Stimulated activated memory B cell treated with anti-CD40 and anti-IgM and Interleukin-4, amounts not matched to agents 10 μg/mL and 1 μg/mL and 100 μg/mL, for 72 hours (primary cell): ENCODE measurements at places on chromosomes 6 and 20.
A peak's percentile ranks its signal among the peaks of the same experiment; 100 is the strongest.

DNA sequence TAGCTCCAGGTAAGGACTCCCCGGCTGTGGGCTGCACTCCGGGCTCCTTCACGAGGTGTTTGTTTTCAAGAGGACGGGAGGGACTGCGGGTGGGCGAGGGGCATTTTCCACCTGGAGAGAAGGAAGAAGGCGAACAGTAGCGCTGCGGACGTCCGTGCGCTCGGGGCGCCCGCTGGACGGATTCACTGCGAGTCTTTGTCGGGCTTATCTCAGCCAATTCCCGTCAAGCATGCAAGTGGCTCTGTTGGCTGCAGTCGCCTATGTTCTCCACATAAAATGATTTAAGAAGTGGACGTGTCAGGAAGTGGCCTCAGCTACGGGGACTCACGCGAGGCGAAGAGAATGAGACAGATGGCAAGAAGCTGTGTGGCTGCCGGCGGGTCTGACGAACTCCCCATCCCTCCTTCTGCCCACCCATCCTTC is 332 bp downstream of the GRIK2 start:
- no peak for ATAC-seq

- peak; percentile 51 for ATAC-seq
Measured at GRCh38 chr20:23476015-23476754, 14.7 kb upstream of the CST8 start.

GRCh38 chr20:48147311-48147710 is 362.0 kb upstream of the SULF2 start:
- ATAC-seq: no peak

GRCh38 chr20:50854506-50855249 is 59.8 kb downstream of the BCAS4 start:
- peak; percentile 34 for ATAC-seq

- no peak for ATAC-seq
Measured at GRCh38 chr6:81831274-81831673, 78.8 kb upstream of the TENT5A start.

DNA sequence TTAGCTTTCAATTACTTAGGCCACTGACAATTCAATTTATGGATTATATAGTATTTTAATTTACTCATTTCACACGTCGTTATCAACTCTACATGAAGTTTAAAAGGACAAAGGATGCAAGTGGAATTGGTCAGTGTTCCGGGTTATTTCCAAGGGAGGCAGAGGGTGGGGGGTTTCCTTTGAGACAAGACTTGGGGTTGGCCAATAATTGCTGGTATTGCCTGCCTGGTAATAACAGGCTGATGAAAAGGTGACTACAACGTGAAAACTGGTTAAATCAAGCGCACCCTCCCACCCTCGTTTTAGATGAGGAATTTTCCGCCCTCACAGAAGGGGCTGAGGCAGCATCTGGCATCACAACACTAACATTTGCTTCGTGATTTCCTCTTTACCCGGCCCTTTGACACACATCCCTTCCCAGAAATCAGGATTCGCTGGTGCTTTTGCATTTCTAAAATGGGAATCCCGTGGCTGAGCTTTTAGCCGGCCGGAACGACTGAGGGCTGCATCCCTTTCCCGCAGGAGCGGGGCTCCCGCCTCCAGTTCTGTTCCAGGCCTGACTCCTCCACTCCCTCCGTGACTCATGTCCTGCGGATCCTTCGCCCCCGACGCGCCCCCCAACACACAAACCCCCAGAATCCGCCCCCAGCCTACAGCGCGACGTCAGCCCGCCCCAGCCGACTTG is 999 bp upstream of the PIM1 start:
- ATAC-seq: no peak

- no peak for ATAC-seq
Measured at GRCh38 chr6:13560651-13561044, 13.8 kb upstream of the SIRT5 start.

- peak; percentile 73 for ATAC-seq
Measured at GRCh38 chr6:47097092-47097945, 55.2 kb upstream of the ADGRF1 start.

GRCh38 chr20:59219211-59219610 is 55.6 kb downstream of the ZNF831 start:
- ATAC-seq: no peak

DNA sequence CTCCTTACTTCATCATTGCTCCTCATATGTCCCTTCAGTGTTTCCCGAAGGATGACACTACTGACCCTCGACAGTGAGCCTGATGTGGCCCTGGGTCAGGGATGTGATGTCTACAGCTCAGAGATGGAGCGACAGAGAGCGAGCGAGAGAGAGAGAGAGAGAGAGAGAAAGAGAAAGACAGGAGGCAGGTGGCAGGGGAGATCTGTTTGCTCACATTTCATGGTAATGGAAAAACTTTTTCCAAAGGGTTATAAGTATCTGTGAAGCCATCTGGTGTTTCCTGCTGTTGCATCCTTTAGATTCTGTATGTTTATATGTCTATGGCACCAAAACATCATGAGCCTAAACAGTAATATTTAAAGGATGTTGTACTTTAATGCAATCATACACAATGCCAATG is 77.2 kb downstream of the PPP1R3G start:
- no peak for ATAC-seq

DNA sequence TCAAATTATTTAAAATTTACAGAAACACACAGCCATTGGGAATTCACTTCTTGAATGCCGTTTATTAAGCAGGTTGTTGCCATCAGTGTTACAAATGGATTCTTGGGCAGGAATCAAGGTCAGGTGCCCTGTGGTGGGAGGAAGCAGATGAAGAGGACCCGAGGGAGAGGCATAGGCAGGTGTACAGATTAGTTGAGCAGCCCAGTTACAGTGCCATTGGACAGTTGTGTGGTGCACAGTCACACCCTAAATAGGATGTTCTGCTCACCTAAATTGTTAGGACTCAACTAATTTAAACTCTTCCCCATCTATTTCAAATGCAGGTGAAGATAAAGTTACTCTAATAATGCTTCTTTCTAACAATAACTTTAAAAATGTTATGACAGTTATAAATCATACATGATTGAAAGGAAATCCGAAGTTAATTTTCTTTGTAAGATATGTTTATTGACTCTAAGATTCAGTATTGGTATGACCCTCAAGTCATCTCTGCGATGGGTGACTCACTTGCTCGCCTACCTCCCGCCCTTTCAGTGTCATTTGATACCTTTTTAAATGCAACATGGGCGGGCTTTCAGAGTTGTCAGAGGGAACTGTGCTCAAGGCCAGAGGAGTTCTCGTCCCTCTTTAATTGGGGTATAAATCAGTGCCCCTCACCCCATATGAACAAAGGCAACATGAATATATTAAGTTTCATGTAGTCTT is 35.1 kb downstream of the DSE start:
- ATAC-seq: no peak

GRCh38 chr6:15989397-15989796 is 139.5 kb upstream of the MYLIP start:
- ATAC-seq: peak; percentile 88

DNA sequence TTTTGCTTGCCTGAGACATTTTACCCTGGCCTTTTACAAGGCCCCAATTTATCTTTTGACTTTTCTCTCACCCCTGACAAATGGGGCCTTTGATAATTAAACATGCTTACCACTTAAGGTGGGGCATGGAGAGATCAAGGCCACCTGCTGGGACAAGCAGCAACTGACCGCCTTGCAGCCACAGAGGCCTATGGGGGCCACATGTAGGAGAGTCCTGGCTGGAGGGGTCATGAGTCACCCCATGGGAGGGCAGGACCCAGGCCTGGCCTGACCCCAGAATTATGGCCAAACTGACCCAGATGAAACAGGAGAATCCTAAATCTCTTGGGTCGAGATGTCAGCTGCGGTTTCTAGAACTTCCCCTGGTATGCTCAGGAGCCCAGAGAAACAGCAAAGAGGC is 8.5 kb upstream of the OCSTAMP start:
- no peak for ATAC-seq

DNA sequence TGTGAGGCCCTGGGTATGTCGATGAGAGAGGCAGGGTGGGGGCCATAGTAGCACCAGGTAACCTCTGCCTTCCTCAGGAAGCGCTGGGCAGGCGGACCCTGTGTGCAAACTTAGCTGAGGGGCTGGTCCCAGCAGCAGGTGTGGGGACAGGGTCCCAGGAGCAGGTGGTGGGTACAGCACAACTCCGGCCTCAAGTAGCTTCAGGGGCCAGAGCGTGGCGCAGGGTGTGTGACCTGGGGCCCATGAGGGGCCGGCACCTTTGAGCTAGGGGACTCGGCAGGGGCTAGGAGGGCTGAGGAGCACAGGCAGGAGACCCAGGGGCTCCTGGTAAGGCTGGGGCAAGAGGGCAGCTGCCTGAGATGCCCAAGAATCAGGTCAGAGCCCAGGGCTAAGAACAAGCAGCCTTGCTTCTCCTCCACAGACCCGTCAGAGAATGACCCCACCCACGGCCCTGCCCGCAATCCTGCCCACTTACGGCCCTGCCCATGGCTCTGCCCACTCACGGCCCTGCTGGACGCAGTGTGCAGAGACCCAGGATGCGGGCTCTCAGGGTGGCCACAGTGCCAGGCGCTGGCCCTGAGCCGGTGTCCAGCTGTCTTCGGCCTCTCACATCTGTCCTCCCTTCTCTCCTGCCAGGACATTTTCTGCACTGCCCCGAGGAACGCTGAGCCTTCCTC is 30.9 kb downstream of the CHRNA4 start:
- ATAC-seq: no peak

- no peak for ATAC-seq
Measured at GRCh38 chr6:45970326-45970725, 45.3 kb downstream of the CLIC5 start.

DNA sequence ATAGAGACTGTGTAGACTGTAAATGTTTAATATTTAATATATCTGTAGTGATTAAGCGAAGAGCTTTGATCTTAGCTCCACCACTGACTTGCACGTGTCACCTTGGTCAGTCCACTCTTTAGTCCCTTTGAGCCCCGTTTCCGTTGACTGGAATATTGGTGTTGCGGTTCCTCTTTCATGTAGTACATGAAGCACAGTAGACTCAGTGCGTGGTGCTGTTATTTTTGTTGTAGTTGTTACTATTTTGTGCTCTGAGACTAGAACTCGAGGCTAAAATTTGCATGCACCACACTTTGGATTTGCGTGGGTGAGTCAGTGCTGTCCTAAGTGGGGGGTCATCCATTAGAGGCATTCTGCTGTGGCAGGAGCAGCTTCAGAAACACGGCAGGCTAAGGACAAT is 291.4 kb downstream of the QKI start:
- ATAC-seq: peak; percentile 55

GRCh38 chr20:48962421-48962820 is 40.9 kb downstream of the ARFGEF2 start:
- ATAC-seq: no peak

DNA sequence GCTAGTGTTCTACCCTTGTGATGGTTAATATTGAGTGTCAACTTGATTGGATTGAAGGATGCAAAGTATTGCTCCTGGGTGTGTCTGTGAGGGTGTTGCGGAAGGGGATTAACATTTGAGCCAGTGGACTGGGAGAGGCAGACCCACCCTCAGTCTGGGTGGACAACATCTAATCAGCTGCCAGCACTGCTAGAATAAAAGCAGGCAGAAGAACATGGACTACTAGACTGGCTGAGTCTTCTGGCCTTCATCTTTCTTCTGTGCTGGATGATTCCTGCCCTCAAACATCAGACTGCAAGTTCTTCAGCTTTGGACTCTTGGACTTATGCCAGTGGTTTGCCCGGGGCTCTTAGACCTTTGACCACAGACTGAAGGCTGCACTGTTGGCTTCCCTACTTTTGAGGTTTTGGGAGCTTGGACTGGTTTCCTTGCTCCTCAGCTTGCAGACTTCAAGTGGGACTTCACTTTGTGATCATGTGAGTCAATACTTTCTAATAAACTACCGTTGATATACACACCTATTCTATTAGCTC is 50.1 kb downstream of the SDHAF4 start:
- no peak for ATAC-seq

GRCh38 chr6:99318566-99318965 is 30.9 kb downstream of the FAXC start:
- no peak for ATAC-seq

DNA sequence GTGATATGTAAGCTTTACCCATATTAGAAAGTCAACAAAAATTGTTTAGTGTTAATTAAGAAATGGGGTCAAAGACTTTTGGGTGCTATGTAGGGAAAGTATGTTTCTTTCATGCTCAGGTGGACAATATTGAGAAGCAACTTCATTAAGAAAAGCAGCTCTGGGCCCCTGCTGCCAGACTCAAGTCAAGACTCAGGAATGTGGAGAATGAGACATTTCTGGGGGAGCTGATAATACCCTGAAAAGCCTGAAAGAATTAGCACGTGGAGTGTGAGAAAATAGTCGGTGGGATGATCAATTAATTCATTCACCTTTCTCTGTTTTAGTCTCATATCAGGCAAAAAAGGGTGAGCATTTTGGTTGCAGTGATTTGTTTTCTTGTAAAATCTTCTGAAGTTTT is 175.1 kb upstream of the IMPG1 start:
- ATAC-seq: no peak

DNA sequence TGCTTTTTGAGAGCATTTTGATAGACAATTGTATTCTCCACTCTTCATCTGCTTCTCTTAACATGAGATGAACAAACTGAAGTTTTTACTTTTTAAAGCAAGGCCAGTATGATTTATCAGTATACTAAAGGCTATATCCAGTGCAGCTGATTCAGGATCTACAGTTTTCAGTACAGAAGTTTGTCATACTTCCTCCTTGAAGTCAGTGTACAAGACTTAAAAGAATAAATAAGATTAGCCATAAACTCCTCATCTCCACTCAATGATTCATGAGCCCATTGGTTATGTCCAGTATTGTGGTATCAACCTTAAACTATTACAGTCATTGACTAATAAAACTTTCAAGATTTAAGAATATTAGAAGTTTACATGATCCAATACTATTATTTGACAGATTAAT is 374.8 kb upstream of the EPHA7 start:
- ATAC-seq: no peak

DNA sequence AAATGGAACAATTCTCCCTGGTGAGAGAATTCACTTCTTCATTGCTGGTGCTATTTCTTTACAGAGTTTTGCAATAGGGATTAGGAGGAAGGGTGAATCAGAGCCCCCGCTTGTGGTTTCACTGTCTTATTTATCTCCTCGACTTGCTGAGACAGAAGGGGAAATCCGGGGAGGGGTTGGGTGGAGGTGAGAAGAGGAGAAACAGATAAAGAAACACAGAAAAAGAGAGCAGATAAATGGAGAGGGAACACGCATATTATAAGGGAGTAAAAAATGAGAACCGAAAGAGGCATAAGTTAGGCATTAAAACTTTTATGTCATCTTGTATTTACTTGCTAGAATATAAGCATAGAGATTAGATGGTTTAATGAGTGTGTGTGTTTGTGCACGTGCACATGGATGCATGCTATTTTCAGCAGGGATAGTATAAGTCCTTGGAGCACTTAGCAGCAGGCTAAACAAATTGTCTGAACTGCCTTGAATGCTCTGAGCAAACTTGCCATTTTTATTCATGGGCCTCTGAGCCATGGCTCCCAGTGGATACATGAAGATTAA is 105.0 kb downstream of the OLIG3 start:
- peak; percentile 77 for ATAC-seq

DNA sequence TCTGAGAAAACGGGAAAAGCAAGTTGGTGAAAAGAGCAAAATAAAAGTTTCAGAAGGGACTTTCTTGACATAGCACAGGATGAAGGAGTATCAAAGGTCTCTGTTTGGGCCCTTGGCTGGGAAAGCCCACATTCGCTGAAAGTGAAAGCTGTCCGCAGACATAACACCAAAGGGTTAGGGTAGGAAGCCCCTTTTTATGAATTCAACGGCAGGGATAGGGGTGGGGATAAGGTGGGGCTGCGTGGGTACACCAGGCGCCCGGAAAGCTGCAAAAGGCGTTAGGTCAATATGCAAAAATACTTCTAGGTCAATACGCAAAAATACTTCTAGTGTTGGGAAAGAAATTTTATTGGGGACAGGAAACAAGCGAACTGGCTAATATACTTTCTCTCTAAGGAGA is 135.1 kb downstream of the OR2B2 start:
- ATAC-seq: no peak
